ENCODE measurements at places on chromosomes 3 and 15.

DNA sequence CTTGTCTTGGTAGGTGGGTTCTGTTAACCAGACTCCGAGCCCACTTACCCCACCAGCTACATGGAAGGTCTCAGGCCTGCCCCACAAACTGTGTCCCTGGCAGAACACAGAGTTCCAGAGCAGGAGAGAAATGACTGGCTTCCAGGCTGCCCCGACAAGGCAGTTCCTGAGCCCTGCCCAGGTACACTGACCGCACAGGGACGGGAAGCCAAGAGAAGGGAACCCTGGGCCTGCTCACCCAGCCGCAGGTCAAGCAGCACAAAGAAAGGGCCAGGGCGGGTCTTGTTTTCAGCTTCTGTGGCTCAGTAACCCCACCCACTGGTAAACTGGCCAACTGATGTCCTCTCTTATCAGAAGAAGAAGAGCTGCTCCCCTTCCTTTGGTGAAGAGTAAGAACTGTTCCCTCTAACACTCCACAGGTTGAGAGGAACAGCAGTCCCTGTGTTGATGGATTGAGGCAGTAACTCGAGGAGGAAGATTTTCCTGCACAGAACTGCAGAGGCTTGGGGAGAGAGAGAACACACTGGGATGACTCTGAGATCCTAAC is 68.4 kb downstream of the CRTC3 start:
- DNase-seq = peak; percentile 60

DNA sequence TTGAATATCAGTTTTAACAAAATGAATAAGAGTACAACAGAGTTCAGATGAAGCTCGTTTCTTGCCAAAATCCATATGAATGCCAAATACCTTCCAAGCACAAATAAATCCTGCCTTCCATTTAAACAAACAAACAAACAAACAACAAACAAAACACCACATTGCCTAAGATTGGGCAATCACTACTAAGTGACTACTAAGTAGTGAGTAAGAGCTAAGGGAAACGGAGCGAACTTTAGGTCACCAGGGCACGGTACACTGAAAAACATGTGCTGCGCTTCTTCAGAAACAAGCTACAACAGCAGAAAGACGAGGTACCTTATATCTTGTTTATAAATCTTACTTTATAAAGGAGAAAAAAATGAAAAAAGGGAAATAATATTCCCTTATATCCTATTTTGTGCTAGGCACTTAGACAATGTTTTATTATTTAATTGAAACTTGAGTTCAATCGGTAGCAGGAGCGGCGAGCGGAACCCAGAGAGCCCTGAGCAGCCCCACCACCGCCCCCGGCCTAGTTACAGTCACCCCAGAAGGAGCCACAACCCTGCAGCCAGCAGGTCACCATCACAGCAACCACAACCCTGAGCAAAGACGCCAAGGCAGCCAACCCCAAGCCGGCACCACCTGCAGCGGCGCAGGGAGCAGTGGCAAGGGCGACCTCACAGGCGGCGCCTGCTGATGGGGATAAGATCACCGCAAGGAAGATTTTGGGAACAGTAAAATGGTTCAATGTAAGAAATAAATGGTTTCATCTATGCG is 216.9 kb downstream of the ZBTB20 start:
- DNase-seq = no peak

- no peak for DNase-seq
Observed at GRCh38 chr3:119510690-119511089, 12.3 kb downstream of the TIMMDC1 start.

GRCh38 chr3:101204246-101204645 is 116.1 kb downstream of the IMPG2 start:
- no peak for DNase-seq

- no peak for DNase-seq
Observed at GRCh38 chr3:164387236-164387635, 691.1 kb downstream of the SI start.

GRCh38 chr3:149480326-149481017 is 6.0 kb downstream of the TM4SF4 start:
- peak; percentile 66 for DNase-seq

- DNase-seq = peak; percentile 56
Observed at GRCh38 chr3:11769704-11770476, 76.8 kb downstream of the TAMM41 start.

- DNase-seq = no peak
Observed at GRCh38 chr3:171862993-171863521, 19.9 kb downstream of the TMEM212 start.

- no peak for DNase-seq
Observed at GRCh38 chr15:87619161-87619960, 637.2 kb downstream of the NTRK3 start.

- no peak for DNase-seq
Observed at GRCh38 chr3:57029924-57030323, 30.5 kb upstream of the SPATA12 start.

GRCh38 chr3:38576131-38576525 is 73.4 kb downstream of the SCN5A start:
- DNase-seq = peak; percentile 23

GRCh38 chr3:115624901-115625300 is 1.6 kb downstream of the GAP43 start:
- DNase-seq = no peak

GRCh38 chr3:149501524-149501923 is 27.0 kb downstream of the TM4SF4 start:
- no peak for DNase-seq

DNA sequence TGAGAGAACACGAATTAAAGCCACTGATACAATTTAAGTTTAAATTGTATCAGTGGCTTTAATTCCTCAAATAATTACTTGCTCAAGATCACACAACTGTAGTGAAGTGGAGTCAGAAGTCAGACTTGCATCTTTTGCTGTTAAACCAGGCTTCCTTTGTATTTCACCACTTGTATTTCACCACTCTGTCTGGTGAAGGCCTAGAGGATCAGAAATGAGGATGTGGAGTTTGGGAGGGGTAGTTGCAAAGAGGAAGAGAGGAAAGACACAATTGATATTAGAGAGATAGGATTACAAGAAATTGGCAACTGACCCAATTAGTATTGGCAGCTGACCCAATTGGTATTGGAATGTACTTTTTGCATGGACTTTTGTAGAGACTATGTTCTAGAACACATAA is 288.1 kb upstream of the GPR149 start:
- no peak for DNase-seq

DNA sequence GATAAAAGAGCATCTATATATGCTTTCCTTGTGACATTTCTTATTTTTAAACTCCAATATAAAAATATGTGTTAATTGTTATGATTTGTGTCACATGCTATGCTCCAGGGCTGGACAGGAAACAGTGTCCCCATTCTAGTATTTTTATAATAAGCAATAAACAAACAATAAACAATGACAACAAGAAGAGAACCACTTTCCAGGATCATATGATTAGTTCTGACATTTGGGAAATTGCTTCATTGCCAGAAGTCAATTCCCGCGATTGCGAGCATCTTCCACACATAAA is 260.9 kb downstream of the FHIT start:
- DNase-seq = no peak

GRCh38 chr3:156764751-156765150 is 61.4 kb upstream of the LEKR1 start:
- DNase-seq = no peak

DNA sequence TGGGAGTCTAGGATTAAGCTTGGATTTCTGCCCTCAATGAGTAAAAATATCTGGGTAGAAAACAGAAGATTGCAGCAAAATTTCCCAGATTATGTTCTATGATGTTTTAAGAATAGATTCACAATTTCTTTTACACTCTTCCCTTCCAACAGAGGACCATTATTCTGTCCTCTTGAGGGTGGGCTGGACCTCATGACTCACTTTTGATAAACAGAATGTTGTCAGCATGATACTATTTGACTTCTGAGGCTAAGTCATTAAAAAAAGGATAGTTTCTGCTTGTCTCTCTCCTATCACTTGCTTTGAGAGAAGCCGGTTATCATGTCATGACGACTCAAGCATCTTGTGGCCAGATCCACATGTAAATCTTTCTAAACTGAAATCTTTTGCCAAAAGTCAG is 396.2 kb upstream of the CDIN1 start:
- DNase-seq = no peak

DNA sequence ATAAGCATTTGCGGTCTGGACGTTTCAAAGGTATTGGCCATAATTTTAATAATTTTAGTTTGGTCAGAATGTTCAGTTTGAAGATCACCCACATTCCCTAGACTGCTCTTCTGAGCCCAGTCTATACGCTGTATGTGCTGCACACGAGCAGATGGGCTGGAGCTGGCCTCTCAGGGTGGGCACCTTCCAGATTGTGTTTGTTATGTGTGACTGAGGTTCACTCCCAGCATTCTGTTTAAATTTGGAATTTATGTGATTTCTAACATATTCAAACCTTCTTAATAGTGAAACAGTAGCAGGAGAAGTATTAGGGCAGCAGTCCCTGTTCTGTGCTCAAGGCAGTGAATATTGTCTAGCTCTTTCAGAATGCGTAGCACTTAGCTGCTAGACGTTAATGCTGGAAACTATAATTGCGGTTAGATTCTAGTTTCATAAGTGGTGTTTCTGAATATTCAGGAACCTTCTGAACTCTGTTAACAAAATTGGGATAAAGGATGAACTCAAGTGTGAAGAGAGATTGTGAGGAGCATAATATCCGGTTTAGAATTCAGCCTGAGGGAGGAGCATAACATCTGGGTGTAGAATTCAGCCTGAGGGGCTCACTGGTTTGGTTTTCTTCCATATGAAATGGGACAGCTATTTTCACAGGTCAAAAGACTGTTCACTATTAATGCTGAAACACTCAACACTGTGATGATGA is 68.6 kb upstream of the RPL35A start:
- no peak for DNase-seq

GRCh38 chr3:20136231-20136630 is 49.8 kb downstream of the SGO1 start:
- DNase-seq = no peak

DNA sequence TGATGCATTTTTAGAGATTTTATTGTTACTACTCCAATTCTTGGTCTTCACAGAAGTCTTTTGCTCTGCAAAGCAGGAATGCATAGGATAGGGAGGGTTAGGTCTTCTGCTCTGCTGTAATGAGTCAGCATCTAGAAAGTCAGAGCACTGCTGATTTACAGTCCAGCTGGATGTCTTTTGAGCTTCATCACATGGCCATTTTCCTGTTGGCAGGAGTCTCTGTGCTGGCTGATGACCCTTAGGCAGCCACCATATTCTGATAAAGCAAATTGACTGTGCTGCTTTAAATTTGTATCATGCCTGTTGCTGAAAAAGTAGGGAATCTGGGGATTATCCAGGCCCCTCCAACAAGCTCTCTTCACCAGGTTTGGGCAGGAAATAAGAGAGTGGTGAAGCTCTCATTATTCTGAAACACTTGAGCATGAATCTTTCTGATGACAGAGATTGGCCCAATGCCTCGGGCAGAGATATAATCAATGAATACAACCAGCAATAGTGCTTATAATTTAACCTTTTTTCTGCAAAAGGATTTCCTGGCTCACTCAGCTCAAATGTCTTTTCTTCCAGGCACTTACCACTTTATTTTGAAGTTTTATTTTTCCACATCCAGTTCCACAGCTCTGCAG is 9.7 kb upstream of the CRBN start:
- DNase-seq = no peak

GRCh38 chr15:51260202-51260601 is 78.2 kb downstream of the CYP19A1 start:
- no peak for DNase-seq

- DNase-seq = no peak
Observed at GRCh38 chr3:41198526-41198925, 779 bp upstream of the CTNNB1 start.

DNA sequence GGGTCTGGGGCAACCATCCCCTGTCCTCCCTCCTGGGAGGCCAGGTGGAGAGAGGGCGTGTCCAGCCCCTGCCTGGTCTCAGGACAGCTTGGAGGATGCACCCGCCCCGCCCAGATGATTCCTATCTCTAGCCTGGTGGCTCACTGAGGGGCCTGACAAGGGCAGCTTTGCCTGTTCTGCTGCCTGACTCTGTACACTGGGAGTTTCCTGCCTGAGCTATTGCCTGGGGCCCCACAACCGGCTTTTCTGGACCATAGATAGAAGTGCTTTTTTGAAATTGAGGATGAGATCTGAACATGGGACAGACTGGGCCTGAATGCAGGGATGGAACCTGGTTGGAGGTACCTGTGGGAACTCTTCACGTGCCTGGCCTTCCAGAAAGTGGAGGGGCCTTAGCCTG is 751 bp upstream of the PLA2G4E start:
- no peak for DNase-seq

DNA sequence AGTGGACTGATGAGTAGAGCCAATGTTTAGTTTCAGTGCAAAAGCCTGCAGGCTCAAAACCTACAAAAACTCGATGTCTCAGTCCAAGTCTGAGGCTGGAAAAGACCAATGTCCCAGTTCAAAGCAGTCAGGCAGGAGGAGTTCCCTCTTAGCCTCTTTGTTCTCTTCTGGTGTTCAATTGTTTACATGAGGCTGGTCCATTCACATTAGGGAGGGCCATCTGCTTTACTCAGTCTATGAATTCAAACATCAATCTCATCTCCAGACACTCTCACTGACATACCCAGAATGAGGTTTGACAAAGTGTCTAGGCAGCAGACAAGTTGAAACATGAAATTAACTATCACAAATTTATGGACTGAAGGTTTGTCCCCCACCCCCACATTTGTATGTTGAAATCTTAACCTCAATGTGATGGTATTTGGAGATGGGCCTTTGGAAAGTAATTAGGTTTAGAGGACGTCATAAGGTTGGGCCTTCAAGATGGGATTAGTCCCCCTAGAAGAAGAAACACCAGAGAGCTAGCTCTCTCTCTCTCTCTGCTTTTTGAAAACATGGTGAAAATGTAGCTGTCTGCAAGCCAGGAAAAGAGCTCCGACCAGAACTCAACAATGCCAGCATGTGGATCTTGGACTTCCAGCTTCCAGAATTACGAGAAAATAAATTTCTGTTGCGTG is 438.5 kb upstream of the RGMA start:
- DNase-seq = no peak

- no peak for DNase-seq
Observed at GRCh38 chr3:119175872-119176756, 2.7 kb downstream of the UPK1B start.

- no peak for DNase-seq
Observed at GRCh38 chr3:154886437-154886836, 193.7 kb upstream of the MME start.

DNA sequence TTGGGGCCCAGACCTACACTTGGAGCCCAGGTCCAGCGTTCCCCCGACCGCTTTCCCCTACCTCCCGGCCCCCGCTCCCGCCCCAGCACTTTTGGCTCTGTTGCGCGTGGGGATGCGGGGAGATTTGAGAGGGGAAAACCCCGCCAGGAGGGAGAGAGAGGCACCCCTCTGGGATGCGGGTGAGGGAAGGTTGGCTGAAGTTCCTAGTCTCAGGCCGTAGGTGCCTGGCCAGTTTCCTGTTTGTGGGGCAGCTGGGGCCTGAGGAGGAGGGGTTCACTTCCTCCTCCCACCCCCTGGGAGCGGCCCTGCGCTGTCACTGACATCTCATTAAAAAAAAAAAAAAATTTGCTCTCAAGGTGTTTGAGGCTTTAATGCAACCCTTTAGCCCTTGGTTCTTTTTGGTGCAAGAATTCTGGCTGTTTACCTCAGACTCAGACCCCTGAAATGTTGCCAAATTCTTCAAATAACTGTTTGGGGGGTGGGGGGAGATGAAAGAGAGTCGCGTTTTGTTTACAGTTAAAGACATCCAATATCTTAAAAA is 2.6 kb downstream of the FAM43A start:
- no peak for DNase-seq

- DNase-seq = peak; percentile 97
Observed at GRCh38 chr3:128075522-128076482, 23.6 kb downstream of the SEC61A1 start.

GRCh38 chr15:57370929-57371328 is 5.4 kb upstream of the CGNL1 start:
- DNase-seq = no peak

- DNase-seq = no peak
Observed at GRCh38 chr3:110750201-110750600, 321.4 kb upstream of the NECTIN3 start.

GRCh38 chr3:54877730-54878129 is 50.1 kb downstream of the LRTM1 start:
- no peak for DNase-seq

Measured in activated CD8-positive, alpha-beta memory T cell treated with anti-CD3 and anti-CD28 coated beads, Interleukin-2, amount 50 U/mL, for 48 hours (primary cell).